Left lung (tissue), 14 donors: ENCODE measurements at places on chromosomes 11 and 22. TPM values are rescaled to one million over a fixed set of nuclear protein-coding genes. Genes with fewer than 3 reads are reported as not detected.

The NLRP14 gene
- not detected for total RNA-seq

The YPEL4 gene
- total RNA-seq = 2.3 TPM

The PPP6R2 gene
- 53.0 TPM for total RNA-seq

The SLC22A12 gene
- not detected for total RNA-seq

The HRAS gene
- 43.2 TPM for total RNA-seq

The GAS2L1 gene
- total RNA-seq = 30.6 TPM

DNA sequence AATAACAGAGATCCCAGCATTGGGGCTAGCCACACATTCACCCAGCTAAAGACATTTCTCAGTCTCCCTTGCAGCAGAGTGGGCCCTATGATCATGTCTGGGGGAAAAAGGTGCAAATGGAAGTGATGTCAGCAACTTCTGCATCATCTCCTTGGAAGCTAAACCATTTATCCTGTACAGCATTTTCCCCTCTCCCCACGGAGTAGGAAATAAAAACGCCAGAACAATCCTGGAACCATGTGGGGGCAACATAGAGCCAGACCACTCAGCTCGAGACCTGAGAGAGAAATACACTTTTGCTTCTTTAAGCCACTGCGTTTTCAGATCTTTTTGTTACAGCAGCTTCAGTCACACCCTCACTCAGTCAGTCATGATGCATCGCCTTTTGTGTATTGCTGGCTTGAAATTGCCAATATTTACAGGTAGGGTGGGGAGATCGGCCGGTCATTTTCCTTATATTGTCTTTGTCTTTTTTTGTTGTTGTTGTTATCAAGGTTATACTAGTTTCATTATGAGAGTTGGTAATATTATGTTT lies 9.1 kb upstream of the RAC2 start:
- no peak overlapping the region for H3K4me3 ChIP-seq
- no peaks in the 10 kb centered on the region for H3K36me3 ChIP-seq
- DNase-seq = no peak
- no peak overlapping the region for H3K27ac ChIP-seq
- H3K27me3 ChIP-seq = peaks cover 47% of the 10 kb centered on the region

GRCh38 chr22:46626911-46627805 lies 7.0 kb downstream of the GRAMD4 start:
- no peak for DNase-seq
- peaks cover 32% of the 10 kb centered on the region for H3K4me1 ChIP-seq
- peaks cover 29% of the 10 kb centered on the region for H3K36me3 ChIP-seq

- no peaks in the 10 kb centered on the region for H3K36me3 ChIP-seq
Observed at GRCh38 chr22:29369460-29369859, 18.9 kb downstream of the AP1B1 start.

DNA sequence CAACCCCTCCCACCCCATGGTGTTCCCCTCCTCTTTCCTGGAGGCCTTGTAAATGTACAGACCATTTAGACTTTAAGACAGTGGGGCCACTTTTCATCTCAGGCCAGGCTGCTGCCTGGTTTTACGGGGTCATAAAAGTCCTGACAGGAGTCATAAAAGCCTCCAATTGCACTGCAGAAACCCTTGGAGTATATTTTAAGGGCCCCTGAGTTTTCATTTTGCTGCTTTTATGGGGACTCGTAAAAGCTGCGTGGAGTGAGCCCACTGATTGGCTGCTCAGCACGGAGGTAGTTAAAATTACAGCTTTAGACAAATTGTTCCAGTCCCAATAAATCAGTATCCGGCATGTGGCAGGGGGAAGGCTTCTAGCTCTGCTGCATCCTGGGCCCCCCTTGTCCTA lies 627.6 kb downstream of the NTM start:
- no peak overlapping the region for H3K4me3 ChIP-seq
- H3K27ac ChIP-seq = no peak overlapping the region
- no peak for DNase-seq
- H3K27me3 ChIP-seq = no peaks in the 10 kb centered on the region
- H3K36me3 ChIP-seq = no peaks in the 10 kb centered on the region

DNA sequence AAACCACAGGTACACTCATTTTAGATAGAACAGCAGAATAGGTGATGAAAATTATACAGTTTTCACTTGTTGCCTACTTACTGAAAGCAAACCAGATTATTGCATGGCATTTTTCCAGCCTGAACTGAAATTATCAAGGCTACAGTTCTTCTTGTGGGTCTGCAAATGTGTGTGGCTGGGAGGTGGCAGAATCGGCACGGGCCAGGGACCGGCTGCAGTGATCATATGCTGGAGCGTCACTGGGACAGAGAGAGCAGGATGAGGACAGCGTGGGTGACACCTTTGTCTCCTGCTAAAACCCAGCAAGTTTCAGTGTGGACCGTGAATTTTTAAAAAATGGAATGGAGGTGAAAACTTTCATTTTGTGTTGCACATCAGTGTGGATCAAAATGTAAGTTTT lies 59.3 kb upstream of the PITPNB start:
- no peaks in the 10 kb centered on the region for H3K27me3 ChIP-seq
- peaks cover 17% of the 10 kb centered on the region for H3K36me3 ChIP-seq
- no peak overlapping the region for H3K27ac ChIP-seq
- no peak overlapping the region for H3K4me3 ChIP-seq
- H3K4me1 ChIP-seq = no peaks in the 10 kb centered on the region

- DNase-seq = no peak
- H3K27me3 ChIP-seq = no peaks in the 10 kb centered on the region
- H3K27ac ChIP-seq = no peak overlapping the region
- peaks cover 11% of the 10 kb centered on the region for H3K36me3 ChIP-seq
Observed at GRCh38 chr22:19275919-19276600, 15.5 kb downstream of the CLTCL1 start.

- H3K36me3 ChIP-seq = no peaks in the 10 kb centered on the region
- no peak overlapping the region for H3K27ac ChIP-seq
- no peak for DNase-seq
Observed at GRCh38 chr11:64127267-64128072, 38.4 kb downstream of the MACROD1 start.

- H3K36me3 ChIP-seq = no peaks in the 10 kb centered on the region
- H3K4me3 ChIP-seq = no peak overlapping the region
- no peaks in the 10 kb centered on the region for H3K27me3 ChIP-seq
Observed at GRCh38 chr22:39493759-39494158, 8.3 kb upstream of the MIEF1 start.

- H3K27ac ChIP-seq = peak overlapping the region; percentile 90
- H3K4me1 ChIP-seq = peaks cover 100% of the 10 kb centered on the region
- DNase-seq = peak; percentile 57
- no peaks in the 10 kb centered on the region for H3K27me3 ChIP-seq
Observed at GRCh38 chr22:36328635-36329253, 59.0 kb downstream of the MYH9 start.

- H3K4me1 ChIP-seq = no peaks in the 10 kb centered on the region
- no peak for DNase-seq
- H3K27me3 ChIP-seq = no peaks in the 10 kb centered on the region
Observed at GRCh38 chr11:44261800-44262591, 47.9 kb downstream of the ALX4 start.

DNA sequence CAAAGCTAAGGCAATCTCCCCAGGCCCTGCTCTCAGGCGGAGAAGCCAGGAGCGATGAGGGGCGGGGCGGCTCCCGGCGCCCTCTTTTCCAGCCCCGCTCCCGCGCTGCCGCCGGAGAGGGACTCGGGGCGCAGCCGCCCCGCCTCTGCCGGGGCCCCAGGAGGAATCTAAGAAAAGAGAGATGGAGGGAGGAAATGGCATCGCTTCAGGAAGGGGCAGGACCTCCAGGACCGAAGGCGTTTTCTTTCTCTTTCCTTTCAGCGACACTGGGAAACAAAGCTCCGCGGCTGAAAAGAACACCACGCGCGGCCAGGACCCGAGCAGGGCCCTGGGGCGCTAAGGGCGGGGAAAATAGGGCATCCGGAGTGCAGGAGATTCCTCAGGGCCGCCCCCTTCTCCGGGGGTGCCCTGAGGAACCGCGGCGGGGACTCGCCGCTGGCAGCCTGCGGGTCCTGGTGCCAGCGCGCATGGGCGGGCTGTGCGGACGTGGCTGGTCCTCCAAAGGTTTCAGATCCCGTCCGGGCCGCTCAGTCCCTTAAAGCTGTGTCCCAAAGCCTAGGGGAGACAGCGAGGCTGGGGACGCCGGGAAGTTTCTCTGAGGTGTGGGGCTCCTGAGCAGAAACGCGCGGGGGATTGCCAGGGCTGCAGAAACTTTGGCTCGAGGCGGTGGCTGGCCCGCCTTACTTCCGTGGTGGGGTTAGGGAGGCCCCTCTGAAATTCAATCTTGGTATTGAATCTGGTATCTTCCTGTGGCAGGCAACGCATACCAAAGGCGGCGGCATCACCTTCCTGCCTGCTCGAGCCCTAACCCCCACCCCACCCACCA lies 2.8 kb upstream of the BSX start:
- DNase-seq = no peak
- H3K4me1 ChIP-seq = peaks cover 17% of the 10 kb centered on the region
- H3K4me3 ChIP-seq = peak overlapping the region; percentile 49
- H3K27ac ChIP-seq = no peak overlapping the region
- H3K36me3 ChIP-seq = no peaks in the 10 kb centered on the region

GRCh38 chr22:41979423-41980250 lies 10.4 kb downstream of the SEPTIN3 start:
- peaks cover 10% of the 10 kb centered on the region for H3K4me1 ChIP-seq
- no peak overlapping the region for H3K4me3 ChIP-seq
- H3K27me3 ChIP-seq = peaks cover 8% of the 10 kb centered on the region
- H3K27ac ChIP-seq = no peak overlapping the region
- DNase-seq = no peak
- no peaks in the 10 kb centered on the region for H3K36me3 ChIP-seq

- no peaks in the 10 kb centered on the region for H3K27me3 ChIP-seq
- H3K4me3 ChIP-seq = no peak overlapping the region
- H3K36me3 ChIP-seq = no peaks in the 10 kb centered on the region
- H3K27ac ChIP-seq = peak overlapping the region; percentile 58
- DNase-seq = peak; percentile 82
- peaks cover 25% of the 10 kb centered on the region for H3K4me1 ChIP-seq
Observed at GRCh38 chr11:19679952-19680828, 32.4 kb upstream of the NAV2 start.

DNA sequence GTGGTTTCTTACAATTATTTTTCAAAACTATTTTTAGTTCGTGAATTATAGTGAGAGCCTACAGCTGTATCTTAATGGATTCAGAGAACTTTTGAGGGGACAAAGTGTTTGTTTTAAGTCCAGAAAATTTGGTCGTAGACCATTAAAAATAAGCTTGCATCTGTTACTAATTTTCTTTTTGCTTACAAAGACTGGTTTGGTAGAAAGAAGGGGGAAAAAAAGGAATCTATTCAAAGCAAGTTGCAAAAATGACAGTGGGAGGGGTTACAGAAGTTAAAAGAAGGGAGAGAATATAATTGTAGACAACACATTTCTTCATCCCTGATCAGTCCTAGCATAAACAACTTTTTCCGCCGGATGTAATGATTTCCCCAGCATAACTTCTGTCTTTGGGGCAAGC lies 72.1 kb downstream of the AMOTL1 start:
- DNase-seq = no peak
- H3K27ac ChIP-seq = no peak overlapping the region
- H3K4me1 ChIP-seq = no peaks in the 10 kb centered on the region
- H3K36me3 ChIP-seq = no peaks in the 10 kb centered on the region

GRCh38 chr11:115458877-115459276 lies 45.3 kb downstream of the CADM1 start:
- H3K4me3 ChIP-seq = no peak overlapping the region
- H3K27me3 ChIP-seq = no peaks in the 10 kb centered on the region
- no peak overlapping the region for H3K27ac ChIP-seq
- H3K4me1 ChIP-seq = no peaks in the 10 kb centered on the region
- DNase-seq = no peak

DNA sequence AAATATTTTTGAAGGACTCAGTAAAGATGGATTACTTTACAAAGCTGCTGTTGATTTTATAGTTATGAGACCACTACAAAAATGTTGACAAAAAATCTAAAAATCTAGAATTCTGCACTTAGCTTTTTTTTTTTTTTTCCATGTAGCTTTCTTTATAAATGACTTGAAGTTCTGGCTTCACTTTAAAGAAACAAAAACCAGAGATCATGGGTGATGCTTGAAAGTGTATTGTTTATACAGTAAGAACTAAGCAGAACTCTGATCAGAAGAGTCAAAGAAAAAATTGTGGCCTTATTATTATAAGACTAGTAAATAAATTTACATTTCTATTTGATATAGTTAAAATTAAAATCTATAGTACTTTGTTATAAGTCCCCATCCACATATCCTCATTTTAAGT lies 301.7 kb downstream of the BLID start:
- no peaks in the 10 kb centered on the region for H3K27me3 ChIP-seq
- DNase-seq = no peak
- no peaks in the 10 kb centered on the region for H3K4me1 ChIP-seq
- H3K4me3 ChIP-seq = no peak overlapping the region
- H3K27ac ChIP-seq = no peak overlapping the region
- H3K36me3 ChIP-seq = no peaks in the 10 kb centered on the region

DNA sequence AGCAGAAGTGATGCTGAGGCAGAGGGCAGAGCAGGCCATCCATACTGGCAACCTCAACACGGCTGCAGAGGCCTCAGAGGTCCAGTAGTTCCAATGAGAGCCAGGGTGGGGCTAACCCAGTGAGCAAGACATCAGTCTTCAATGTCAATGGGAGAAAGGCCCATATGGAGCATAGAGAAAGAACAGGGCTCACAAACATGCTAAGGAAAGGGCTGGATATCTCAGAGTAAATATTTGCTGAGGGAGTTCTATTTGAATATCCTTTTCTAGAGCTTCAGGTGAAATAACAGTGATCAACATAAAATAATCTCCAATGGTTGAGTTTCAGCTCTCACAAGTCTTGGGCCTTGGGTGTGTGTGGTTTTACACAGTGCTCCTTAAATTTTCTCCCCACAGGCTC lies 50.8 kb upstream of the CCDC90B start:
- H3K4me3 ChIP-seq = no peak overlapping the region
- no peaks in the 10 kb centered on the region for H3K36me3 ChIP-seq
- no peaks in the 10 kb centered on the region for H3K4me1 ChIP-seq
- no peak overlapping the region for H3K27ac ChIP-seq
- H3K27me3 ChIP-seq = no peaks in the 10 kb centered on the region
- no peak for DNase-seq

GRCh38 chr22:39422101-39422500 lies 22.5 kb downstream of the TAB1 start:
- H3K27me3 ChIP-seq = no peaks in the 10 kb centered on the region
- no peak overlapping the region for H3K4me3 ChIP-seq
- DNase-seq = peak; percentile 15
- H3K4me1 ChIP-seq = no peaks in the 10 kb centered on the region
